ENCODE measurements at places on chromosomes 4 and X. TPM values are rescaled to one million over a fixed set of nuclear protein-coding genes. Genes with fewer than 3 reads are reported as not detected.

TMPRSS11B gene
- not detected for total RNA-seq

TMEM156 gene
- 9.4 TPM for total RNA-seq

XAGE2 gene
- total RNA-seq: not detected

RIPPLY1 gene
- total RNA-seq: not detected
